ENCODE measurements at places on chromosomes 2 and 18. TPM values are rescaled to one million over a fixed set of nuclear protein-coding genes. Genes with fewer than 3 reads are reported as not detected.

Gene SCYGR4
- not detected for total RNA-seq

Gene SLC11A1
- total RNA-seq, result 0.34 TPM

Gene TGOLN2
- 72.2 TPM for total RNA-seq

Gene DCDC2C
- not detected for total RNA-seq

Gene TCF4
- total RNA-seq, result 3.4 TPM

Gene SPHKAP
- not detected for total RNA-seq

Gene SULT1C4
- total RNA-seq, result not detected

Gene WDPCP
- total RNA-seq, result 5.8 TPM

Measured in nasal cavity respiratory epithelium epithelial cell of viscerocranial mucosa (primary cell).